ENCODE measurements at places on chromosomes 6 and 20.

GRCh38 chr6:132785936-132786335, 12.5 kb downstream of the SLC18B1 start:
- DNase-seq = no peak

DNA sequence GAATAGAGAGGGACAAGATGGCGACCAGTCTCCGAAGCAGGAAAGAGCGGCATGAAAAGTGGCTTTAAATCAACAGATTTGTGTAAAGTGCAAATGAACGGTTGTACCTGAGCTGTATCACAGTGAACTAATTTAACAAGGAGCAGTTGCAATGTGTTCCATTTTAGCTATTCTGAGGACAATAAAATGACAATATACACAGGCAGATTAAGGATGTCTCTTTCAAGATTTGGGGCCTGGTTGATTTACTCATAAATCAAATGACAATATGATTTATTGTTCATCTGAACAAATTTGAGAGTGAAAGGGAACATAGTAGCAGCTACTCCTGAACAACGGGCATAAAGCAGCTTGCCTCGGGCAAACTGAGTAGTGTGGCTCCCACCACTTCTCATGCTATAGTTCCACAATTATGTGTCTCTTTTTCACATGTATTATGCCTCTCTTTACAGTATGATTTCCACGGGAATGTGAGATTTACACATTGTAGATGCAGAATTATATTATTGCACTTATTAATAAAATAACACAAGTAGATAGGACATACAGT, 204.1 kb upstream of the AGPAT4 start:
- no peak for DNase-seq

GRCh38 chr20:14049111-14049510, 53.8 kb downstream of the MACROD2 start:
- DNase-seq = no peak

GRCh38 chr6:150430815-150431214, 62.0 kb downstream of the IYD start:
- DNase-seq = no peak

GRCh38 chr6:167270499-167271311, 20.4 kb upstream of the UNC93A start:
- DNase-seq = no peak

DNA sequence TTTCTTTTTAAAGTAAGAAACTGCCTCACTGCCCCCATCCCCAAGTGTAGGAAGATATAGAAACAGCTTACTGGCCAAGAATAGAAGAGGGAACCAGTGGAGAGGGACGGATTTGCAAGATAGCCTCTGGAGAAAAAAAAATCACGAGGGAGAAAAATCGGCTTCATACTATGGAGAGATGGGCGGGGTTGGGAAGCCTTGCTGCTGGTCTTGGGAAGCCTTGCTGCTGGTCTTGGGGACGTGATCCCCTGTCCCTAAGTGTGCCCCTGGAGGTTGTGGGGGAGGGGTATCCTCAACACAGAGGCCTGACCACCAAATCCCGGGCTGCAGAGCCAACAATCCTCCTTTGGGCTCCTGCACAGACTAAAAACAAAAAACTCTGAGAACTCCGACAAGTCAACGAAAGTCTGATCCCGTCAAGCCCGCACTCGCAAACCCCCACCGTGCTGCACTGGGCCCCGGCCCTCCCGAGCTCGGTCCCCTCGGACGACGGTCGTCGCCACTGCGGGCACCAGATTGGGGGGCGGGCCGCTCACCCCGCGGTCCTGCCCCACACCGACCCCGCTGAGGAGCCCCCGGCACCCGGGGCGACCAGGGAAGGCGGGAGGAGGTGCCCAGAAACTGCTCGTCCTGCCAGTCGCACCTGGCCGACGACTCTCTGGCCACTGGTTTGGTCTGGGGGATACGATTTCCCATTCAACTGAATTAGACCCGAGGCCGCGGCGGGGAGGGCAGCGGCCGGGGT, 750 bp downstream of the MAP7 start:
- DNase-seq = no peak

GRCh38 chr6:100664274-100665040, 199.7 kb upstream of the SIM1 start:
- no peak for DNase-seq

DNA sequence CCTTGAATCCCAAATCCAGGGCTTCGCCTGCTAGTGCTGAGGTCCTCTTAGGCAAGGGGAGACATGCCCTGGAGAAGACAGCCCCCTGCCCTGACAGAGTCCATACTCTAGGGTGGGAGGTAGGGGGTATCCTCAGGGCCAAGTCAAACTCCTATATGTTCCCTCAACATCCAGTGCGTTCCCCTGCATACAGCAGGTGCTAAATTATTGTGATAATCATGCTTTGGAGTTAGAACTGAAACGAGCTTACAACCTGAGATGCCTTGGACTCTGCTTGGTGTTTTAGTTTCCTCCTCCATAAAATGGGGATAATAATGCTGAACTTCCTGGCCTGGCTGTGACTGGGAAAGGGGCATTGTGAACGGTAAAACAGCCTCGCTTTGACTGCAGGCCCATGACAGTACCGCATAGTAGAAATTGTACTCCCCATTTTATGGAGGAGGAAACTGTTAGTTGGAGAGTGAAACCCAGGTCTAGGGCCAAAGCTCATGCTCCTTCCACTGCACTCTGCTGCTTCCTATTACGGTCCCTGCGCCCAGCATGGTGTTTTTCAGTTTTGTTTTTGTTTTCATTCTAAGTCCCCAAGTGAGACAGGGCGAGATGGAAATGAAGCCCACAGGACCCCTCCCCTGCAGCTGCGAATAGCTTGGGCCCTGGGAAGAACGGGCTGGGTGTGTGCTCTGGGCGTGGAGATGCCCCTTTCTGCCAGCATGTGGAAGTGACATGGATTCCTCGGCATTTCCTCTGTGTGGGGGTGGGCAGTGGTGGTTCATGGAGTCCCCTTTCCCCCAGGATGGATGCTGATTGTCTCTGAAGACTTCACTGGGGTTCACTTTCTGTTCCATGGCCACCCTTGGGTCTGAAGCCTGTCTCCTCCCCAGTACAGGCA, 162.5 kb downstream of the VEGFA start:
- no peak for DNase-seq

DNA sequence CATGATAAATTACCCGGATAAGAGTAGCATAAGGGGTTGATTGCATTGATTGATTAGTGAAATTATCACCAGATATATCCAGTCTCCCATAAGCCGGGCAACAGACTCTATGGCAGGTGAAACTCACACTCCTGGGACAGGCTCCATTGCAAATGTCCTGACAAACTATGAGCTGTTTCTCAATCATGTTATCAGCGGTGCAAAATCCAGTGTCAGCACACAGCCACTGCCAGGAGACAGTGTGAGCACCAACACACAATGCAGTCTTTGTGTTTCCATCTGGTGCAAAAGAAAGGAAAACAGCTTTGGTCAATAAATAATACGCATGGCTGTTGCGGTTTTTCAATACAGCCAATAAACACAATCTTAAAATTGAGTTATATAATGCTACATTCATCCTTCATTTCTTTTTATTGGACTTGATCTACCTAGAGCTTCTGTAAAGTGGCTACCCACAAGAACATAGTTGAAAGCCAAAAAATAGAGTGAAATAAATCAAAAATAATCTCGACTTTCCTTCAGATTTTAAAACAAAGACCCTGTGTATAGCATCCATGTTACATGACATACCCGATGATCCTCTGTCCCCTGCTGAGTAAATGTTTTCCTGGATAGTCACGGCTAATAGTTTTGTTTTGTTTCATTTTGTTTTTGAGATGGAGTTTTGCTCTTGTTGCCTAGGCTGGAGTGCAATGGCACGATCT, 64.3 kb upstream of the AFDN start:
- no peak for DNase-seq

DNA sequence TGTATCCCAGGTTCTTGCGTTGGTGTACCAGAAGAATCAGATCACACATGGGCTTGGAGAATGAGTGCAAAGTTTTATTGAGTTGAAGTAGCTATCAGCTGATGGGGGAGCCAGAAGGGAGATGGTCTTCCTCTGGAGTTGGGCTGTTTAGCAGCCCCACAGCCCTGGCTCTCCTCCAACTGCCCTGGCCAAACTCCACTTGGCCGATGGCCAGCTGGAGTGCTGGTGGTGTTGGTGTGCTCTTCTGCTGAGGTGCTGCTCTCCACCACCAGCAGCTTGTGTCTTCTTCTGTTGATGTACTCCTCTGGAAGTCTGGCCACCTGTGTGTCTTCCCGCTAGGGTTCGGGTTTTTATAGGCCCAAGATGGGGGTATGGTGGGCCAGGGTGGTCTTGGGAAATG, 172.8 kb downstream of the TINAG start:
- no peak for DNase-seq

DNA sequence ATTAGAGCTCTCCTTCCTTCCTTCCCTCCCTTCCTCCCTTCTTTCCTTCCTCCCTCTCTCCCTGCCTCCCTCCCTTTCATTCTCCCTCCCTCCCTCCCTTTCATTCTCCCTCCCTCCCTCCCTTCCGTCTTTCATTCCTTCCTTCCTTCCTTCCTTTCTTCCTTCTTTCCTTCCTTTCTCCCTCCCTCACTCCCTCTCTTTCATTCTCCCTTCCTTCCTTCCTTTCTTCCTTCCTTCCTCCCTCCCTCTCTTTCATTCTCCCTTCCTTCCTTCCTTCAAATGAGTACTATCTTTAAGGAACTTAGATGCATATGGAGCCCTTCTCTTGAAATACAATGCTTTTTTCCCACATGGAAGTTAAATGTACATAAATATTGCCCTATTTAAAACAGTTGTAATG, 20.9 kb upstream of the PTPRK start:
- no peak for DNase-seq

- DNase-seq = no peak
Observed at GRCh38 chr20:49597825-49598395, 30.0 kb upstream of the PTGIS start.

- DNase-seq = no peak
Observed at GRCh38 chr6:75516757-75517156, 23.2 kb upstream of the FILIP1 start.

GRCh38 chr6:129235167-129236000, 352.4 kb downstream of the LAMA2 start:
- no peak for DNase-seq

- no peak for DNase-seq
Observed at GRCh38 chr6:11231564-11232192, 790 bp downstream of the NEDD9 start.

DNA sequence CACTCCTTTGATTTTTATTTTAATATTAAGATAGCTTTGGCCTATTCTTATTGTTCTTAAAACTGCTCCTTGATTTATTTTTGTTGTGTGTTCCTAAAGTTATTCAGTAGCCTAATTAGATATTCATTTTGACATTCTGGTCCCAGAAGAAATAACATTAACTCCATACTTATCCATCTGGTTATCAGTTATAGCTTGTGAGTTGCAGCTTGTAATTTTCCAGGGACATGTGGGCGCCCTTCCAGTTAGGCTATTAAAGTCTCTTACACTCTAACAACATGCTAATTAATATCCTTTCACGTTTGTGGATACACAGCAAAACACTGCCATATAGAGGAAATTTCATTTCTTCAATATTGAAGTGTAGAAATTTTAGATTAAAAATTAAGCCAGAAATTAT, 987.5 kb downstream of the HACE1 start:
- no peak for DNase-seq

GRCh38 chr6:153727885-153728284, 311.2 kb upstream of the OPRM1 start:
- peak; percentile 4 for DNase-seq

- DNase-seq = no peak
Observed at GRCh38 chr6:148671085-148671484, 75.7 kb upstream of the UST start.

- DNase-seq = no peak
Observed at GRCh38 chr20:57663241-57663640, 43.0 kb upstream of the ZBP1 start.

- no peak for DNase-seq
Observed at GRCh38 chr6:33785778-33786177, 3.2 kb downstream of the LEMD2 start.

DNA sequence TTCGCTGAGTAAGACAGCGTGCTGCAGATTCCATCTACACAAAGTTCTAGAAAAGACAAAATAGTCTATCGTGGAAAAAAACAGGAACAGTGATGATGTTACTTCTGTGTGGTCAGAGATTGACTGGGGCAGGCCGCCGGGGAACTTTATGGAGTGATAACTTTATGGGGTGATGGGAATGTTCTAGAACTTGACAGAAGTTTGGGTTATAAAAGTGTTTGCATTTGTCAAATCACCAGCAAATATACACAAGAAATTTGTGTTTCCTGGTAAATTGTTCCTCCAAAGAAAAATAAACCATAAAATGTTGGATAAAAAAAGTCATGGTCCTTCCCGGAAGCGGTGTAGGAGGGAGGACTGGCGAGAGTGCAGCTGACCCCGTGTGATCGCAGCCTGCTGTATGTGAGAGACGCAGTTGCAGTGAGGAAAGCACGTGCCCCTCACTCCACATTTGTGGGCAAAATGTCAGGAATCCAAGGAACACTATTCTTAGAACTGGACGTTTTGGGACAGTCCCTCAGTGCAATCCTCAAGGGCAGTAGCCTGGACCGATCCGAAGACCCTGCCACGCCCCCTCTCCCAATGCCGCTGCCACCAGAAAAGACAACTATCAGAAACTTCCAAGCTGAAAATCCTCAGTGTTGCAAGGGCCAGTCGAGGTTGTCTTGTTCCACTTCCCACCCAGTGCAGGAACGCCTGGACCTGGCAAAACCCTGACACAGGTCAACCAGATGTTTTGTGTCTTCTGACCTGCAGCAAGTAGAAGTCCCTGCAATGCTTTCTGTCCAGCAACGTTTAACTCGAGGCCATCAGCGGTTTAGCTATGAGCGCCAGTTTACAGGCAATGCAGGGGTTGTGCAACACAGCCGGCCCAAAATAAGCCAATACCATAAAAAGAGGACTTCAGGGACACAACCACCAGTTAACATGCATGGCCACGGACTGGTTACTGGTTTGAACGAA, 80.5 kb upstream of the QKI start:
- DNase-seq = no peak

GRCh38 chr6:83824388-83824801, 28.8 kb upstream of the RIPPLY2 start:
- peak; percentile 67 for DNase-seq

- no peak for DNase-seq
Observed at GRCh38 chr20:38640521-38640920, 38.9 kb downstream of the ARHGAP40 start.

- no peak for DNase-seq
Observed at GRCh38 chr6:18441251-18441979, 54.3 kb downstream of the RNF144B start.

GRCh38 chr6:157832250-157832967, 9.4 kb downstream of the SNX9 start:
- no peak for DNase-seq

DNA sequence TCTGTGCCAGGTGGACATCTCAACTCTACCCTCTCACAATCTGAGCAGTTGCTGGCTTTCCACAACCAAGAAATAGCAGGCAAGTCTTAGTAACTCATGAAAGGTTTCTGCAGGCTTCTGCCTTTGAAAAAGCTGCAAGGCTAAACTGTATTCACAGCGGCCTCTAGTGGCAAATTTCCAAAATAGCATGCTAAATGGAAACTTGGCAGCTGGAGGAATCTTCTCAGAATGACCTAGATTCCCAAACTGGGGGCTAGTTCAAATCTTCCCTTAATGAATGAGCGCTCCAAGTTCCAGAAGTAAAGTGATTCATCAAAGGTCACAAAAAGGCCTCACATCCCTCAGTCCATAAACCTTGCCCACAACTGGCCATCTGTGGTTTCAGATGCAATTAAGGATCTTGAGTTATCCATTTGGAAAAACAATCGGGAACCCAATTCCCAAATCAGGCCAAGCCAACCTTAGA, 11.9 kb upstream of the CPNE5 start:
- DNase-seq = no peak

GRCh38 chr20:11217326-11218172, 543.8 kb upstream of the JAG1 start:
- DNase-seq = no peak

All from H4 (cell line).